Type B pancreatic cell (in vitro differentiated cells): ENCODE measurements at places on chromosomes 7 and 10.

GRCh38 chr7:11133436-11133959 is 159.8 kb downstream of the PHF14 start:
- H3K27me3 ChIP-seq: no peaks in the 10 kb centered on the region
- DNase-seq: no peak
- no peak overlapping the region for H3K4me3 ChIP-seq

GRCh38 chr7:95209788-95210187 is 114.5 kb downstream of the PON1 start:
- no peak overlapping the region for H3K4me3 ChIP-seq
- H3K27ac ChIP-seq: no peak overlapping the region
- no peaks in the 10 kb centered on the region for H3K27me3 ChIP-seq
- DNase-seq: no peak
- no peaks in the 10 kb centered on the region for H3K4me1 ChIP-seq
- H3K36me3 ChIP-seq: peaks cover 2% of the 10 kb centered on the region

DNA sequence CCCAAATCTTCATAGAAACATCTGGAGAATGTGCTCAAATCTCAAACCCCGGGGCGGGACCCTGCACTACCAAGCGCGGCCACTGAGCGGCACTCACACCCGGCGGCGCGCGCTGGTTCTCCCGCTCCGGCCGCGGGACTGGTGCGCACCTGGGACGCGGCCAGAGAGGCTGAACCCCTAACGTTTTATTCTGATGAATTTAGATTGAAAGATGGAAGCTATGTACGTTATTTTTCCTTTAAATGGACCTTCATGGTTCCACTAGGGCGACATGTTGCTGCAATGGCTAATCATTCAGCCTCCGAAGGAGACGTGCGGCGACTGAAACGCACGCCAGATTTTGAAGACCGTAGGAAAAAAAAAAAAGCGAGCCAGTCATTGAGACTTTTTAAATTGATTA is 107.0 kb upstream of the INSIG1 start:
- H3K36me3 ChIP-seq: no peaks in the 10 kb centered on the region
- peaks cover 21% of the 10 kb centered on the region for H3K27me3 ChIP-seq
- no peak for DNase-seq
- no peak overlapping the region for H3K27ac ChIP-seq

GRCh38 chr10:7475046-7475911 is 64.4 kb upstream of the SFMBT2 start:
- H3K4me3 ChIP-seq: no peak overlapping the region
- peaks cover 24% of the 10 kb centered on the region for H3K27me3 ChIP-seq
- H3K36me3 ChIP-seq: no peaks in the 10 kb centered on the region
- H3K4me1 ChIP-seq: no peaks in the 10 kb centered on the region

GRCh38 chr10:124559372-124560132 is 97.9 kb downstream of the LHPP start:
- no peak overlapping the region for H3K27ac ChIP-seq
- no peak overlapping the region for H3K4me3 ChIP-seq
- no peak for DNase-seq
- no peaks in the 10 kb centered on the region for H3K36me3 ChIP-seq

- no peak overlapping the region for H3K27ac ChIP-seq
- DNase-seq: no peak
- no peak overlapping the region for H3K4me3 ChIP-seq
- H3K36me3 ChIP-seq: no peaks in the 10 kb centered on the region
- H3K27me3 ChIP-seq: no peaks in the 10 kb centered on the region
- H3K4me1 ChIP-seq: no peaks in the 10 kb centered on the region
Measured at GRCh38 chr10:93211991-93212390, 138.3 kb downstream of the CYP26A1 start.

GRCh38 chr7:130351791-130352090 is 7.1 kb downstream of the CPA5 start:
- DNase-seq: no peak
- peak overlapping the region; percentile 65 for H3K4me3 ChIP-seq
- no peaks in the 10 kb centered on the region for H3K27me3 ChIP-seq
- H3K36me3 ChIP-seq: no peaks in the 10 kb centered on the region

DNA sequence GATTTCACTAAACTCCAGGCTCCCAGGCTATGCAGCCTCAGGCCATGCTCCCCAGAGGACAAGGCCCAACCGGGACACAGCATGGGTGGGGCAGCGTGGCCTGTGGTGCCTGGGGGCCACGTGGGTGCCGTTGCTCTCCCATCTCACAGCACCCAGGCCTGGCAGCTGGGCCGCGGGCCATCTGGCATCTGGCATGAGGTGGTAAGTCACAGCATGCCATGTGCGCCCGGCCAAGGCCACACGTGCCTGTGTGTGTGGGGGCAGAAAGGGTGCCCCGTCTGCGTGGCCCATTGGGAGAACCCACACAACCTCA is 204.1 kb downstream of the EBF3 start:
- no peaks in the 10 kb centered on the region for H3K36me3 ChIP-seq
- H3K4me3 ChIP-seq: no peak overlapping the region
- H3K27me3 ChIP-seq: peaks cover 5% of the 10 kb centered on the region
- DNase-seq: no peak

GRCh38 chr7:26278770-26279169 is 12.9 kb upstream of the SNX10 start:
- H3K4me3 ChIP-seq: no peak overlapping the region
- H3K27ac ChIP-seq: no peak overlapping the region
- DNase-seq: no peak
- H3K36me3 ChIP-seq: no peaks in the 10 kb centered on the region

DNA sequence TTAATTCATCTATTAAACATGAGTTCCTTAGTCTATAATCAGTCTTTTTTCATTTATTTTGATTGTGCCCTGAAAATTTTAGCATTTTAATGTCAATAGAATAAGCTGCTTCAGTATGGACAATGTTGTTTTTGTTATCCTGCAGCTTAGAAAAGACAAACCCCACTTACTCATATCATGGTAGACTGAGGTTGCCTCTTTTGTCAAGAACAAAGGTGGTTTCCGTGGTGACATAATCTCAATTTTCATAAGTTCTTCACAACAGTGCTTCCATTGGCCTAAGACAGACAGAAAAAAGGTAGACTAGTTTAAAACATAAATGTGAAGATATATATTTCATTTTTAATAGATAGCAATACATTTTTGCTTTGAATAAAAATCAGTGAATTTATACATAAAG is 69.1 kb downstream of the RTKN2 start:
- DNase-seq: no peak
- no peak overlapping the region for H3K27ac ChIP-seq
- H3K4me3 ChIP-seq: no peak overlapping the region
- H3K36me3 ChIP-seq: peaks cover 4% of the 10 kb centered on the region
- H3K4me1 ChIP-seq: no peaks in the 10 kb centered on the region

DNA sequence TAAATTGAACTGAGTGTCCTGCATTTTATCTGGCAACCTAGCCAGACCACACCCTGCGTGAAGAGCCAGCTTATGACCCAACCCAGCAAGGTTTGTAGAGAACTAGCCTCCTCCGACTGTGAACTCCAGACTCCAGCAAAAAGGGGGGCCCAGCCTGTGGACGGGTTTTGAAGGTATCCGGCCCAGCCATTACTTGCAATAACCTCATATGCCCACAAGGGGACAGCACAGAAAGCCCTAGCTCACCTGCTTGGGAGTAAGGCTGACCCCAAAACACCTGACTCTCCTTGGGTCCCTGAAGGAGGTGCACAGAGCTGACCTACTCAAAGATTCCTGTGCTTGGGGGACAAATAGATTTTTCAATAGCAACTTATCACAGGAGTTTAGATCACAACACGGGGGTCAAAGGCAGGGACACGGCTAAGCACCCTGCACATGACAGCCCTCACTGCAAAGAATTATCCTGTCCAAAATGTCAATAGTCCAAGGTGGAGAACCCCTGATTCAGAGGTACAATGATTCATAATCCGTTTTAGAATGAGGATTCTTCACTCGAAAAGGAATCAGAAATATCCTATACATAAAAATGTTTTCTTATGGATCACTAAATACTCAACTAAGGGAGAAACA is 4.6 kb downstream of the TRPV6 start:
- no peaks in the 10 kb centered on the region for H3K36me3 ChIP-seq
- peaks cover 14% of the 10 kb centered on the region for H3K27me3 ChIP-seq
- no peak overlapping the region for H3K4me3 ChIP-seq
- no peak overlapping the region for H3K27ac ChIP-seq
- H3K4me1 ChIP-seq: peaks cover 2% of the 10 kb centered on the region

DNA sequence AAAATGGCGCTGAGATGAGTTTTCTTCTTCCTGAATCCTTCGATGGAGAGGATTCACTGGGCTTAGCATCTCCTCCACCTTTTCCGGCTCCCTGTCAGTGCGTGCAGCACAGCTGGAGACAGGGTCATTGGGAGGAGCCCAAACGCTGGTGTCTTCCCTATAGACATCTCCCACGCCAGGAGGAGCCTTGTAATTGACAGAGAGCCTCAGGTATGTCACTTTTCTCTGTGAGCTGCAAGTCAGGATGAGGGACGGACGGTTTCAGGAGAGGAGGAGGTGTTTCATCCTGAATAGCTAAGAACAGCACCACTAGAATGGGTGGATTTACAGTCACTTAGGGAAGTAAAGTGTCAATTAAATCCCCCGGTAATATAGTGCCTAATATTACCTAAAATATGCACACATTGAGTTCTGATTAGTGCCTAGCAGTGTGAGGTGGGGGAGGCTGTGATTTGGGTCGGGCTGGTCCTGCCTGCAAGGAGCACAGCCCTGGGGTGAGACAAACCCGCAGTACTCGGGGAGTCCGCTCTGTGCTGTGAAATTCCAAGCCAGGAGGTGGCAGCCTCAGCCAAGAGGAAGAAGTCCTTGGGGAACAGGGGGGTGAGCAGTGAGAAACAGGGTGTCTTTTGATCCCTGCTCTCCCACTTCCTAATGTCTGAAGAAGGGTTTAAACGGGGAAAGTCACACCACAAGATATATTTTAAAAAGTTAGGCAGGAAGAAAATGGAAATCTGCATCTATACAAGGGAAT is 28.2 kb downstream of the IL15RA start:
- DNase-seq: no peak
- peaks cover 4% of the 10 kb centered on the region for H3K4me1 ChIP-seq
- H3K4me3 ChIP-seq: no peak overlapping the region
- H3K36me3 ChIP-seq: no peaks in the 10 kb centered on the region
- no peak overlapping the region for H3K27ac ChIP-seq

- no peak for DNase-seq
- H3K36me3 ChIP-seq: no peaks in the 10 kb centered on the region
- H3K27me3 ChIP-seq: no peaks in the 10 kb centered on the region
- no peak overlapping the region for H3K27ac ChIP-seq
- no peak overlapping the region for H3K4me3 ChIP-seq
- H3K4me1 ChIP-seq: no peaks in the 10 kb centered on the region
Measured at GRCh38 chr10:75304741-75305390, 69.1 kb upstream of the COMTD1 start.

- no peaks in the 10 kb centered on the region for H3K4me1 ChIP-seq
- H3K27ac ChIP-seq: no peak overlapping the region
- peaks cover 20% of the 10 kb centered on the region for H3K36me3 ChIP-seq
- no peak overlapping the region for H3K4me3 ChIP-seq
- H3K27me3 ChIP-seq: no peaks in the 10 kb centered on the region
Measured at GRCh38 chr10:100204370-100204769, 18.5 kb upstream of the ERLIN1 start.

- no peak overlapping the region for H3K4me3 ChIP-seq
- H3K4me1 ChIP-seq: peaks cover 14% of the 10 kb centered on the region
Measured at GRCh38 chr10:28628184-28628893, 49.0 kb upstream of the BAMBI start.

DNA sequence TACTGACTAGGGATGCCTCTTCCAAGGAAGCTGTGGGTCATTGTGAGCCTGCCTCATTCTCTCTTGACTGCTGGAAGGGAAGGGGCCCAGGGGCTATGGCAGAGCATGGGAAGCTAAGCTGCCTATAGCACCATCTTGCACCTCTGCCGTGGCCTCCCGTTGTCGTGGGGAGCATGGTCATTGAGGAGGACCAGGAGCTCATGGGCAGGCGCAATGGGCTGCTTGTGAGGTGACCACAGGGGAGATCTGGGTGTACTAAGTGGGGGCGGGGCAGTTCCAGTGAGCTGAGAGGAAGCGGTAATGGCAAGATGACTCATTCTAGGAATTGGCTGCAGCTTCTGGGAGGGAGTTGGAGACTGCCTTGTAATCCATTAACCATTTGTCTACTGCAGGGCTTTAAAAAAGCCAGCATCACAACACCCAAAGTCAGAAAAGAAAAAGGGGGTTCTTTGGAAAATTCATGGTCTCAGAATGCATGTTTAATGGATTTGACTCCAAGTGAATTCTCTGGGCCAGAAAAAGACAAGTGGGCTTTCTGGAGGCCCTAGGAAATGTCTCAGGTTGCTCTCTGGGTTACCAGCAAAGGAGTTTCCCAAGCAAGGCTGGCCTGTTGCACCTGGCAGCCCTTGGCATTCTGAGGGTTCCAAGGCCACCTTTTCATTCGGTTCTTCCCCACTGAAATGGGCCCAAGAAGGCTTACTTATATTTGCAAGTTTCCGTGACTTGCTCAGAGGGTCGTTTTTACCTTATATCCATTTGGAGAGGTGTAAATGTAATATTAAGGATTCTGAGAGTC is 3.6 kb downstream of the DUSP5 start:
- peak overlapping the region; percentile 92 for H3K4me3 ChIP-seq
- H3K36me3 ChIP-seq: peaks cover 7% of the 10 kb centered on the region
- no peak for DNase-seq
- peaks cover 56% of the 10 kb centered on the region for H3K4me1 ChIP-seq
- peaks cover 35% of the 10 kb centered on the region for H3K27me3 ChIP-seq
- H3K27ac ChIP-seq: peak overlapping the region; percentile 89

DNA sequence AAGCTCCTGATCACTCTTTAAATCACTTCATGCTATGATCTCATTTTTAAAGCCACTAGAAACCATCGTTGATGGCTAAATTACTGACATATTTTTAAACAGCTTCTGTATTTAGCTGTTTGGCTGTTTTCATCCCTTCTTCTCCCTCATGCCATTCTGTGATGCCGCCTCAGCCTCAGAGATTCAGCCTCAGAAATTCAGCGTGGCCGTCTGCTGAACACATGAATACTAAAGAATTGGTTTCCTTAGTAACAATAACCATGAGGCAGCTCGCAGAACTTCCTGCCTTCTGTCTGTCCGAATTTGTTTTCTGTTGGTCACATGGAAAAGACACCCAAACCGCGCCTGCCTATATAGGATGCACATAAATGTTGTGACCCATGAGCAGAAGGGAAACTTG is 31.0 kb upstream of the FZD1 start:
- no peak for DNase-seq
- H3K4me3 ChIP-seq: no peak overlapping the region
- H3K4me1 ChIP-seq: peaks cover 11% of the 10 kb centered on the region
- H3K27me3 ChIP-seq: no peaks in the 10 kb centered on the region
- H3K27ac ChIP-seq: no peak overlapping the region
- H3K36me3 ChIP-seq: no peaks in the 10 kb centered on the region

GRCh38 chr7:79692015-79692414 is 238.5 kb upstream of the MAGI2 start:
- no peak overlapping the region for H3K27ac ChIP-seq
- no peaks in the 10 kb centered on the region for H3K4me1 ChIP-seq
- DNase-seq: no peak
- no peak overlapping the region for H3K4me3 ChIP-seq
- no peaks in the 10 kb centered on the region for H3K36me3 ChIP-seq
- H3K27me3 ChIP-seq: no peaks in the 10 kb centered on the region
